ENCODE measurements at places on chromosomes 12 and 14.

GRCh38 chr12:59699421-59700152 lies 103.8 kb downstream of the SLC16A7 start:
- DNase-seq: no peak

- DNase-seq: no peak
Measured at GRCh38 chr12:26740348-26740747, 92.6 kb downstream of the ITPR2 start.

- DNase-seq: no peak
Measured at GRCh38 chr12:57823131-57823907, 4.8 kb upstream of the AVIL start.

DNA sequence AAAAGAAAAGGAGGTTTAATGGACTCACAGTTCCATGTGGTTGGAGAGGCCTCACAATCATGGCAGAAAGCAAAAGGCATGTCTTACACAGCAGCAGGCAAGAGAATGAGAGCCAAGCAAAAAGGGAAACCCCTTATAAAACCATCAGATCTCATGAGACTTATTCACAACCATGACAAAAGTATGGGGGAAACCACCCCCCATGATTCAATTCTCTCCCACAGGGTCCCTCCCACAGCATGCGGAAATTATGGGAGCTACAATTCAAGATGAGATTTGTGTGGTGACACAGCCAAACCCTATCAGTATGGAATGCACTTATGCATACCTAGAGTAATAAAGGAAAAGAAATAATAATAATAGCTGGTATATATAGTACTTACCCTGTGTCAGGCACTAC lies 4.5 kb upstream of the GLIPR1 start:
- no peak for DNase-seq

DNA sequence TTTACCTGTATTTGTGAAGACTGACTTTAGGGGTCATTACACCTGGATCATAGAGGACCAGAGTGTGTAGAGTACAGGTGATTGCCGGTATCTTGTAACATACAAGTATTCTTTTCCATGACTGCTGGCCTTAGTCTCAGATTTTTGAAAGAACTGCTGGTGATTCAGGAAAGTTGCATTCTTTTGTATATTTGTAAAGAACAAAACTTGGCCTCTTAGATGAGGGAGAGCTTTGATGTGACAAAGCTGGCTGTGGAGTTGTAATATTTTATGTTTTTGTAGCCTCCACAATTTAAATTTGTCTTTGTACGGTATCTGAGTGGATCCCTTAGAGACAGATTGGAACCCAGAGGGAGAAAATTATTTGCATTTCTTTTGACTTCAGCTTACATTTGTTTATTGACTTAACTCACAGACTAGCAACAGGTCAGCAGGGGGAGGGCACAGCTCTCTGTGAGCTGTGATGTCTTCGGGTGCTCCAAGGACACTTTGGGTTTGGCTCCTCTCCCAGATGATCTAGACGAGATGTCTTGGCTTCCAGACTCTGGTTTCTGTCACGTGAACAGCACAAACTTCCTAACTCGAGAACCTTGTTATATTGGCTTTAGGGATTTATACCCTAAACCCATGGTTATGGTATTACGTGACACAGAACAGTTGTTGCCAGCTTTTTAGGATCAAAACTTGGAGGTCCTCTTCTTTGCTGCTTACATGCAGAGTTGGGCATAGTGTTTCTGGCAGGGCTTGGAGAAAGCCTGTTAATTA lies 65.9 kb downstream of the DAAM1 start:
- DNase-seq: no peak

DNA sequence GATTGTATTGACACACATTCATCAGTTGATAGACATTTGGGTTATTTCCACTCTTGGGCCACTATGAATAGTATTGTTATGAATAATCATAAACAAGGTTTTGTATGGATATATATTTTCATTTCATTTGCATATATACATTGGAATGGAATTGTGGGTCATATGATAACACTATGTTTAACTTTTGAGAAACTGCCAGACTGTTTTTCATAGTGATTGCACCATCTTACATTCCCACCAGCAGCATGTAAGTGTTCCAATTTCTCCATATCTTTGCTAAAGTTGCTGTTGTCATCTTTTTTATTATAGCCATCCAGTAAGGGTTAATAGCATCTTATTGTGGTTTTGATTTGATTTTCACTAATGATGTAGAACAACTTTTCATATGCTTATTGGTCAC lies 198.5 kb upstream of the PPFIA2 start:
- no peak for DNase-seq

DNA sequence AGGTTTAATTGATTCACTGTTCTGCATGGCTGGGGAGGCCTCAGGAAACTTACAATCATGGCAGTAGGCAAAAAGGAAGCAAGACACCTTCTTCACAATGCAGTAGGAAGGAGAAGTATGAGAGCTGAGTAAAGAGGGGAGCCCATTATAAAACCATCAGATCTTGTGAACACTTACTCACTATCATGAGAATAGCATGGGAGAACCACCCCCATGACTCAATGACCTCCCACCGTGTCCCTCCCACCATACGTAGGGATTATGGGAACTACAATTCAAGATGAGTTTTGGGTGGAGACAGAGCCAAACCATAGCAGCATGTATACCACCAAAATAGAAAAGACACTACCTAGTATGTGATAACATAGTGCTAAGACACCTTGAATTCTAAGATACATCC lies 2.9 kb upstream of the HMGA2 start:
- DNase-seq: no peak

GRCh38 chr12:98074286-98074685 lies 441.1 kb upstream of the TMPO start:
- no peak for DNase-seq

DNA sequence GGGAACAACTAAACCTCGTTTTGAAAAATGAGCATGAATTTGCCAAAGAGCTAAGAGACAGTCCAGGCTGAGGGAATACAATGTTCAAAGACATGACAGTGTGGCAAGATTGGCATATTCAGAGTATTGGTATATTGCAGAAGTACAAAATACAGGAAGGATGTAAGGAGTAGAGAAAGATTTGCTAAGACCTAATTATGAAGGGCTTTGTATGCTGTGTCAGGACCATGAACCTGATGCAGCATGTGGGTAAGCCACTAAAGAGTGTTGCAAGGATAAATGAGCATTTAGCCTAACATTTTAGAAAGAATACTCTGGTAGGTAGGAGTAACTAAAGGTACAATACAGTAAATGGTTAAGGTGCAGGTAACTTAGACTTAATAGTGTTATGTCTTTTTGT lies 65.1 kb downstream of the KTN1 start:
- no peak for DNase-seq

GRCh38 chr12:6461401-6462233 lies 8.9 kb downstream of the VAMP1 start:
- DNase-seq: no peak

GRCh38 chr14:42307239-42307825 lies 700.7 kb downstream of the LRFN5 start:
- DNase-seq: no peak

- DNase-seq: no peak
Measured at GRCh38 chr12:92493816-92494215, 209.0 kb upstream of the PLEKHG7 start.

DNA sequence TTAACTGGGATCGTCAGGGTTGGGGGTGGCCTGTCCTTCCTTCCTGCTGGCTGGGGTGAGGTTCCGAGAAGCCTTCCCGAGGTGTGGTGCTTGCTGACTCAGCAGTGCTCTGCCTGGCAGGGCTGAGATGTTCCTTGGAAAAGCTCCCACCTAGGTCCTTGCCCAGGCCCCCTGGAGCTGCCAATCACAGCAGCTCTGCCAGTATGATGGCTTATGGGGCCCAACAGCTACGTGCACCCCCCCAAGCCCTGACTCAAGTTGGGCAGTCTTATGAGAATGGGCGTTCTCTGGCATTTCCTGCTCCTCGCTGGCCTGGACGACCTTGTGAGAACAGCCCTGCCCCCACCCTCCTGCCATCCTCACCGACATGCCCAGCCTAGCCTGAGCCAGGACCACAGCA lies 292.2 kb upstream of the CRY1 start:
- DNase-seq: no peak

GRCh38 chr12:107468182-107468581 lies 217.4 kb upstream of the PWP1 start:
- no peak for DNase-seq

Data from NCI-H1436 (cell line).